Vagina (tissue), 2 donors: ENCODE measurements at places on chromosomes 16 and 17.

DNA sequence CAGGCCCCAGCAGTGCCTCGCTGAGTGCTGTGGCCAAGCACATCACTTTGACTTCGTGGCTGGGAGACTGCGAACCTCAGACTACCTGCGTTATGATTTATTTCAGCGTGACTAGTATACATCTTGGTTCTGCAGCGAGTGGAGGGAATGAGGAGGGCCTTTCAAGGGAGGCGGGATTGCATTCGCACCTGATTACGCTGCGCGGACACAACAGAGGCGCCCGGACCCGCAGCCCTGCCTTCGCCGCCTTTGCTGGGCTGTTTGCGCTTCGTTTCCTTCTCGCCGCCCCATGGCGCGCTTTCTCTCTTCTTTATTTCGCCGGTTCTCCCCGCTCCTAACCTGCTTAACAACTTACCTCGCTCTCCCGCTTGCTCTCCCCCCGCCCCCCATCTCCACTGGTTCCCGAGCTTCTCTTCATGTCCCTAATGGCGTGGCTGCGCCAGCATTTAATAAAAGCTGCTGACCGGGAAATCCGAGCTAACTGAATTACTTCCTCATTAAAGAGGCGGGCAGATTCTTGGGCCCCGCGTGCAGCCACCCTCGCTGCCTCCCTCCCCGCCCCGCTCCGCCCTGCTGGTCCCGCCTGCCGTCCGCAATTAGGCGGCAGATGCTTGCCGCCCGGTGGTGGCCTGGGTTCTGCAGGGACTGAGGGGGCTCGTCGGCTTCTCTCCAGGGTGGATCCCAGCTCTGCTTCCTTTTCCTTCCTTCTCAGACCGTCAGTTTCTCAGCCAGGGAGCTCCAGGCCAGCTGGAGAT lies 257.6 kb upstream of the SDK2 start:
- peak; percentile 74 for DNase-seq

DNA sequence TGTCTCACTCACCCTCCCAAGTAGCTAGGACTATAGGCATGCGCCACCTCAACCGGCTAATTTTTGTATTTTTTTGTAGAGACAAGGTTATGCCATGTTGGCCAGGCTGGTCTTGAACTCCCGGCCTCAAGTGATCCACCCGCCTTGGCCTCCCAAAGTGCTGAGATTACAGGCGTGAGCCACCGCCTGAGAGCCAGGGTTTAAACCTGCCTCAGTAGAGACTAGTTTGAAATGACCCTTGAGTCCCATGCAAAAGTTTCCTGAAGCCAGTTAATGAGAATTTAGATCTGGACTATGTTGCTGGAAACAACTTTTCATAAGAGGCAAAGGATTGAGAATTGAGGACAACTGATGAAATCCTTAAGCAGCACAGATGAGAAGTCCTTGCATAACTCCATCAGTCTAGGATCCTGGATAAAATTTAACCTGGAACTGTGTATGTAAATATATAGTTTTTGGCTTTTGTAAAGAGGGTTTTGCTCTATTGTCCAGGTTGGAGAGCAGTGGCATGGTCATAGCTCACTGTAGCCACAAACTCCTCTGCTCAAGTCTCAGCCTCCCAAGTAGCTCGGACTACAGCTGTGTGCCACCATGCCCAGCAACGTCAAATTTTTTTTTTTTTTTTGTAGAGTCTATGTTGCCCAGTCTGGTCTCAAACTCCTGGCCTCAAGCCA lies 43.2 kb downstream of the CYB5B start:
- DNase-seq = no peak

DNA sequence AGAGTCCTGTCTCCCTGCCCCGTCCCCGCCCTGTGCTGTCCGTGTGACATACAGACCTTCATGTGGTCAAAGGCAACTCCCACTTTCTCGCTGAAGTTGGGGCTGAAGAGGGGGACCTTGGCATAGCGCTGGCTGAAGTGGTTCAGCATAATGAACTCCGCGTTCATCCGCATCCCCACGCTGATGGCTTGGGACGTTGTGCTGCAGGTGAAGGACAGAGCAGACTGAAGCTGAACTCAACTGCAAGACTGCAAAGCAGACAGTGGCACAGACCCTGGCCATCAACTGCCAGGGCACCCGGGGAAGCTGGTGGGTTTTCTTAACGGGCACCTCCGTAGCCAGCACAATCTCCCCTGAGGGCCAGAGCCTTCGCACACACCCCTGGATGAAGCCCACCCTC lies 24.2 kb downstream of the ELAC2 start:
- no peak for DNase-seq

GRCh38 chr16:20660325-20660724 lies 37.2 kb downstream of the ACSM1 start:
- DNase-seq = no peak

DNA sequence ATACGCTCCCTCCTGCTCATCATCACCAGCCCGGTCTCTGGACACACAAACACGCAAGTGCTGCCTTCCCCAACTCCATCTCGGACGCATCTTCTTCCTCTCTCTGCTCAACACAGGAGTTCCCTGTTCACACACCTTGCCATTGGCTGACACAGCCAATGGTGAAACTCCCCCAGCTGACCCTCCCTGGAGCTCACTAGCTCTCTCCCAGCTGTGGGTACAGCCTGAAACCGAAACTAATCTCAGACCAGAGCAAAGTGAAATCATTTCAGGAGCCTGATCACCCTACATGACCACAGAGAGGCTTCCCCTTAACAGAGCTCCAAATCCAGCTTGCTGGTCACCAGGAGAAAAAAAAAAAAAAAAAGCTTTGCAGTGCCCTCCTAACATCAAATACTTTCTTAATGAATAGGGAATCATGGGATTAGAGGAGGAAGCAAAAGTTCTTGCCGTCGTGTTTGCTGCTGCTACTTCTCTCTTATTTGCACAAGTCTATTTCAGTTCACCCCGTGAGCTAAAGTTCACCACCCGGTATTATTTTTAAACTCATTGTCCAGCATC lies 8.3 kb downstream of the CUEDC1 start:
- DNase-seq = no peak

DNA sequence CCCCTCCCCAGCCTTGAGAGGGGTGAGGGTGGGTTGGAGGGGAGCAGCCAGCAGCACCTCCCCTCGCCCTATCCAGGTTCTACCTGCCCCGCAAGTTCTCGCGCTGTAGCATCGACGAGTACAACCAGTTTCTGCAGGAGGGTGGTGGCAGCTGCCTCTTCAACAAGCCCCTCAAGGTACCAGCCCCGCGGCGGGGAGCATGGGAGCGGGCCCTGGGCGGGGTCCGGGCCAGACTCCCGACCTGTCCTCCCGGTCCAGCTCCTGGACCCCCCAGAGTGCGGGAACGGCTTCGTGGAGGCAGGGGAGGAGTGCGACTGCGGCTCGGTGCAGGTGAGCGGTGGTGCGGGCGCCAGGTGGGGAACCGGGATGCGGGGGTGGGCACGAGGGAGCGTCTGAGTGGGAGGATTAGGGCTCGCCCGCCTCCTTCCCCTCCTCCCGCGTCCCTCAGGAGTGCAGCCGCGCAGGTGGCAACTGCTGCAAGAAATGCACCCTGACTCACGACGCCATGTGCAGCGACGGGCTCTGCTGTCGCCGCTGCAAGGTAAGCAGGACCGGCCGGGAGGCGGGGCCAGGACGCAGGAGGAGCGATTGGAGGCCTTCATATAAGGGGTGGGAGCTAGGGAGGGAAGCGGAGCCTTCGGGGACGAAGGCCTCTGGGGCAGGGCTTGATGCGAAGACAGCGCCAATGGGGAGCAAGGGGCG lies 16.5 kb downstream of the ADAM11 start:
- DNase-seq = no peak

DNA sequence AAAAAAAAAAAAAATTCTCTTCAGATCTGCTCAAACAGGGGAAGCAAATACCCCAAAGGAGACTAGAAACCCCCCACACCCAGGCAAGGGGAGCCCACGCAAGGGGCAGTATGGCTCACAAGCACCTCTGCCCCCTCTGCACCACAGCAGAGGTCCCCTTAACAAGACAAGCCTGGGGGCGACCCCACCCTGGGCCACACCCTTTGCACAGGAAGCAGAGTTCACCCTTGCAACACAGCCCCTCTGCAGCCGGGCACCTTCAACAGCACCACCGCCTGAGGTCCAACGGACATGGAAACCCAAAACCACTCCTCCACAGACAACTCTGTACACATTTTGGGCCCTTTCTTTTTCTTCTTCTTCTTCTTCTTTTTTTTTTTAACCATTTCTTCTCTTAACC lies 12.8 kb downstream of the AXIN1 start:
- no peak for DNase-seq

- no peak for DNase-seq
These were observed 92.2 kb downstream of the IRX3 start for GRCh38 chr16:54194334-54194743.
